ENCODE measurements at places on chromosomes 7 and 10.
A peak's percentile ranks its signal among the peaks of the same experiment; 100 is the strongest.

GRCh38 chr10:7651853-7652470, 14.8 kb downstream of the ITIH5 start:
- DNase-seq = no peak

GRCh38 chr10:50360077-50360850, 108.9 kb upstream of the ASAH2 start:
- DNase-seq = no peak

DNA sequence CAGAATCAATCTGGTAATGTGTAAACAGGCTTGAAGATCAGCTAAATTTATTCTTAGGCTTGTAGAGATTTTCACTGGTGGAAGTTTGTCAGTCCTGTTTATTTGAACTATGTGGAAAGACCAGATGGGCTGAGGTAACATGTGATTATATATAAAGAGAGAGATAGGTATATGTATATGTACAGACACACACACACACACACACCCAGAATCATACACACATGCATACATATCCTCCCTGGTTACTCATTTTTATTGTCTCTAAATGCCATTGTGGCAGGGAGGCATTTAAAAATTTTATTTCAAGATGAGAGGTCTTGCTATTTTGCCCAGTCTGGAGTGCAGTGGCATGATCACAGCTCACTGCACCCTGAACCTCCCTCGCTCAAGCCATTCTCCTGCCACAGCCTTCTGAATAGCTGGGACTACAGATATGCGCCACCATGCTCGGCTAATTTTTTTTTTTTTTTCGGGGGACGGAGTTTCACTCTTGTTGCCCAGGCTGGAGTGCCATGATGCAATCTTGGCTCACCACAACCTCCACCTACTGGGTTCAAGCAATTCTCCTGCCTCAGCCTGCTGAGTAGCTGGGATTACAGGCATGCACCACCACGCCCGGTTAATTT, 78.1 kb upstream of the CYTH3 start:
- DNase-seq = no peak

- DNase-seq = no peak
Measured at GRCh38 chr7:44396931-44397545, 71.6 kb upstream of the CAMK2B start.

- no peak for DNase-seq
Measured at GRCh38 chr10:47353351-47353750, 5.2 kb downstream of the RBP3 start.

GRCh38 chr10:50456719-50457118, 167.0 kb downstream of the SGMS1 start:
- no peak for DNase-seq

DNA sequence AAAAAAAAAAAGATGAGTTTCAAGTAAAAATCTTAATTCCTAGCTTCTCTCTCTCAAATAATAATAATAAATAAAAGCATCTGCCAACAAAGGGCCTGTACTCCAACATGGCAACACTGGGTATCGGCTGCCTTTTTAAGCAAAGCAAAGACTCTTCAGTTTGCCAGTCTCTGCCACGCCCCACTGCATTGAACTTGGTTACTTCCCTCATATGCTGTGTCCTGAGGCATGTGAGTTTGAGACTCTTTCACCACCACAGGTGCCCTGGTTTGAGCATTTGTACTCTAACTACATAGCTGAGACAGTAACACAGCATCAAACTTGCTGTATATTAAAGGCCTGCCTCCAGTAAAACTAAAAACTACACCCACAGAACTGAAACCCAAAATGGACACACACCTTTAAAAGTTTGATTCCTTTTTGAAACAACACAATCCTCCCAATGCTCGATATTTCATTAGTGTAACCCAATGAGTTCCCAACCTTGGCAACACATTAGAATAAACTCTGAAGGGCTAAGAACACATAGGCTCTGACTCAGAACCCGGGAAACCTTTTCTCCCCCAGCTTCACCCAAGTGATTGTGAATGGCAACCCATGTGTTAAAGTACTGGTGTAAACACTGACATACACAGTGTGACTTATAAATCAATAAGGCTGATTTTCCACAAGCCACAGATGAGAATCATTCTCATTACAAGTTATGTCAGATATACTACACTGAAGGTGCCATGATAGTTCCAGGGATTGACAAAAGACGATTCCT, 12.0 kb downstream of the JAZF1 start:
- no peak for DNase-seq

DNA sequence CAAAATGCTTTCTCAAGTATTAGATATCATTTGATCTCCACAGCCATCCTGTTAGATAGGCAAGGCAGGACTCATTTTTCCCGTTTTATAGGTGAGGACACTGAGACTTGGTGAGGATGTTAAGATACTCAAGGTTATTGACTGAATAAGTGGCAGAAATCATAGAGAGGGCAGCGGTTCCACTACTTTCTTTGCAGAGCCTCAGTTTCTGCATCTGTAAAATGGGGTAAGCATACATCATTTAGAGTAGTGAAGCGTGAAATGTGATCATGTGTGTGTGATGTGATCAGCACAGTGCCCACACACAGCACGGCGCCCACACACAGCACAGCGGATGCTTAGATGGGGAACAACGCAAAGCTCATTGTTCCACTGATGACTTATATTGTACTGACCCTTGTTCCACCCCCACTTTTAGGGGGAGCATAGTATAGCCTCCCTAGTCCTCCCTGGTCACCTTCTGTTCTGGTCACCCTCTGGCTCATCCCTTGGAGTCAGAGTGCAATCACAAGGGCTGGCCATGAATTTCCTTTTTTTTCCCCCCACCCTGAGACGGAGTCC, 10.5 kb downstream of the UBTD1 start:
- DNase-seq = no peak

DNA sequence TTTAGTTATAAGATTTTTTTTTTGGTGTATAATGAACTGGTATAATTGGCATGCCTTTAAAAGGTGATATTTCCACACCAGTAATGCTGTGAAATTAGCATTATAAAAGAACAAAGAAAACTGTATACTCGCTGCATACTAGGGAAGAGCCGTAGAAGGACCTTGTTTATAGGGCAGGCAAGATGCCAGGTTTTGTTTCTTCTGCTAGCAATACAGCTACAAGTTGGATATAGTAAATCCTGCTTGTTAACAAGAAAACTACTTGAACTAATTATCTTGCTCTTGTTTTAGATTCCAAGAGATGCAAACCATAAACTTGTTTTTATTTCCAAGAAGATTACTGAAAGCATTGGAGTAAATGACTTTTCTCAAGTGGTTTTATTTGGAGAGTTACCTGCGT, 1.9 kb downstream of the DNAH11 start:
- DNase-seq = no peak

DNA sequence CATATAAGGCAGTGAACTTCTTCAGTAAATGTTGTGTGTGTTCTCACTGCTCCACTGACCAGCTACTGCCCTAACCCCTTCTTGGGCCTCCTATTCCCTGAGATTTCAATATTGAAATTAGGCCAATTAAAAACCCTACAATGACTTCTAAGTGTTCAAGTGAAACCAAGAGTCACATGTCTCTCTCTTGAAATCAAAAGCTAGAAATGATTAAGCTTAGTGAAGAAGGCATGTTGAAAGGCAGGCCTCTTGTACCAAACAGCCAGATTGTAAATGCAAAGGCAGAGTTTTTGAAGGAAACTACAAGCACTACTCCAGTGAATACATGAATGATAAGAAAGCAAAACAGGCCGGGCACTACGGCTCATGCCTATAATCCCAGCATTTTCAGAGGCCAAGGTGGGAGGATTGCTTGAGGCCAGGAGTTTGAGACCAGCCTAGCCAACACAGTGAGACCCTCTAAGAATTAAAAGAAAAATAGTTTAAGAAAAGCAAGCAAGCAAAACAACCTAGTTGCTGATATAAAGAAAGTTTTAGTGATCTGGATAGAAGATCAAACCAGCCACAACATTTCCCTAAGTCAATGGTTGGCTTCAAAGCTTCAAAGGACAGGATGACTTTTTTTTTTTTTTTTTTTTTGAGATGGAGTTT, 22.3 kb downstream of the BRAF start:
- DNase-seq = no peak

GRCh38 chr10:70930263-70931000, 42.1 kb upstream of the PCBD1 start:
- DNase-seq = peak; percentile 21

GRCh38 chr7:46173476-46174195, 252.6 kb upstream of the IGFBP3 start:
- no peak for DNase-seq

- no peak for DNase-seq
Measured at GRCh38 chr7:156612930-156613329, 27.6 kb upstream of the RNF32 start.

DNA sequence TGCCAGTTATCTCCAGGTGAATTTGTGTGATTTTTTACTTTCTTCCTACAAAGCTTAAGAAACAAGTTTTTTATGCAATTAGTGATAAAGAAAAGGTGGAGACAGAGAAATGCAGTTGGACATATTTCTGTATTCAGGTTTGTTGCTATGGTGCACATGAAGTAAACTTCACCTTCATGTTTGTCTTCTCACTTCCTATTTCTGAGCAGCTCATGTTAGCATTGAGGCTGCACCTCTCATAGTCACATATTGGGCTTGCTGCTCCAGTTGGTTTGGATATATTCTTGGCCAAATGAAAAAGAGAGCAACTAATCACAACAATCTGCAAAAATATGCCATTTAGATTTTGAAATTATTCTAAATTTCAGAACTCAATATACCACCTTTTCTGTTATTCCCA, 475.6 kb upstream of the ZWINT start:
- DNase-seq = no peak

DNA sequence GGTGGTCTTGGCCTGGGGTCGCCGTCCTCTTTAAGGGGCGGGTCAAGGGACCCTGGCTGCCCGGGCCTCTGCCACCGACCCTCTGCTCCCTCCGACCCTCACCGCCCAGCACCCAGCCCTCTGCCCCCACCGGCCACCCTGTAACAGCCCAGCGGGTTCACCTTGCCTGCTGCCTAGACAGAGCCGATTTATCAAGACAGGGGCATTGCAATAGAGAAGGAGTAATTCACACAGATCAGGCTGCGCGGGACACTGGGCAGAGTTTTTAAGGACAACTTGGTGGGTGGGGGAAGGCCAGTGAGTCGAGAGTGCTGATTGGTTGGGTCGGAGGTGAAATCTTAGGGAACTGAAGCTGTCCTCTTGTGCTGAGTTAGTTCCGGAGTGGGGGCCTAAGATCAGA, 779 bp upstream of the ADCK2 start:
- DNase-seq = no peak

DNA sequence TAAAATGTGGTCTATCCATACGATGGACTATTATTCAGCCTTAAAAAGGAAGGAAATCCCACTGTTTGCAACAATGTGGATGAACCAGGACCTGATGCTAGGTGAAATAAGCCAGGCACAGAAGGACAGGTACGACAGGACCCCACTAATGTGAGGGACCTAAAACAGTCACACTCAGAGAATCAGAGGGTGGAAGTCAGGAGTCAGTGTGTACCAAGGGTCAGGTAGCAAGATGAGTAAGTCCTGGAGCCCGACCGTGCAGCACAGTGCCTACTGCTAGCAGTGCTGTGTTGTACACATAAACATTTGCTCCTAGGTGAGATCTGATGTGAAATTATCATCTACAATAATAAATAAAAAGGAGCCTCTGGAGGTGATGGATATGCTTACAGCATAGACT, 322.3 kb downstream of the GLRX3 start:
- no peak for DNase-seq

DNA sequence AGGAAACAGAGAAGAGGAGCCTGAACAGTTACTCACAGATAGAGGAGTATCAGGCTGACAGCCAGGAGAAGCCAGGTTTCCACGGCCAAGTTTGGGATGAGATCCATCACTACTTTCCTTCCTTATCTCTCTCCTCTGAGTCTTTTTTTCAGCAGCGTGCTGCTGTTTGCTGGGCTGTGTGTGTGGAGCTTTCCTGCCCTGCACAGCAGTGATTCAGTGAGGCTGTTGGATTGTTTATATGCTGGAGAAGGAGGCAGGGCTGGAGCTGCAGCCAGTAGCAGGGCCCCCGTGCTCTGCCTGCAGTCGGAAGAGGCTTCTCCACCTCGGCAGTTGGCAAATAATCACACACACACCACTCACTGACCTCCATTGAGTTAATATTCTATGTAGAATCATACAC, at the start of gene CYP3A7:
Gene CYP3A7, minus strand, starts transcription at position 210 of the 400 bp plus-strand sequence. Its CDS starts 103 bp downstream, at position 107.
- DNase-seq = no peak

DNA sequence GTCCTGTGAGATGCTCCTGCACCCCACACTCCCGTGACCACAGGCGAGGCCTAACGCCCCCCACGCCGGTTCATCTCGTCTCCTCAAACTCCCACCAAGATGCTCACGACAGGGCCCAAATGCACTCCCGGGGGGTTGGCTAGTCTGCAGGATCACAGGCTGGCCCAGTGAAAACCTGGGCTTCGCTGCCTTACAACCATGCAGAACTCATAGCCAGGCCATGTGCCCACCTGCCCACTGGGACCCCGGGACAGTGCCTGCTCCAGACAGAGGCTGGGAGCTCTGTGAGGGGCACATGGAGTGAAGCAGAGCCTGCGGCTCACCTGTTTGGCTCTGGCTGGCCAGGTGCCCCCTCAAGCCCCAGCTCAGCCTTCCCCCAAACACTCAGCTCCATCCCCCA, 9.4 kb upstream of the GPER1 start:
- no peak for DNase-seq

- no peak for DNase-seq
Measured at GRCh38 chr10:34764472-34764946, 50.6 kb downstream of the PARD3 start.

DNA sequence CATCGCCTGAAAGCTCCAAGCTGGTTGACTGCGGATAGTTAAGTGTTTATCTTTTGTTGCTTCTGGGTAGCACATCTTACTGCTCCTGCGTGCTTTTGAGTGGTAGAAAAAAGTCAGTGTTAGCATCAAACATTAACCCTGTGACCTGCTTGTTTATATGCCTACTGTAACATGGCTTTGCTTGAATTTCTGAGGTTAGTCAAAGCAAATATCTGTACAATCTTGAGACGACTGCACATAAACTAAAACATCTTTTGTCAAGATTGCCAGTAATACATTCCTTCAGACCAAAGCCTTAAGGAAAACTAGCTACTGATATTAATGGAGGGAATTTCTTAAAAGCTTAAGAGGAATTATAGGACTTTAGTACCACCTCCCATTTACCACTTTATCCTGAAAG, 163.7 kb downstream of the BAMBI start:
- no peak for DNase-seq

- DNase-seq = peak; percentile 72
Measured at GRCh38 chr7:150388709-150389531, 9.8 kb downstream of the ZNF775 start.

- DNase-seq = no peak
Measured at GRCh38 chr7:133023370-133024071, 58.4 kb downstream of the CHCHD3 start.

DNA sequence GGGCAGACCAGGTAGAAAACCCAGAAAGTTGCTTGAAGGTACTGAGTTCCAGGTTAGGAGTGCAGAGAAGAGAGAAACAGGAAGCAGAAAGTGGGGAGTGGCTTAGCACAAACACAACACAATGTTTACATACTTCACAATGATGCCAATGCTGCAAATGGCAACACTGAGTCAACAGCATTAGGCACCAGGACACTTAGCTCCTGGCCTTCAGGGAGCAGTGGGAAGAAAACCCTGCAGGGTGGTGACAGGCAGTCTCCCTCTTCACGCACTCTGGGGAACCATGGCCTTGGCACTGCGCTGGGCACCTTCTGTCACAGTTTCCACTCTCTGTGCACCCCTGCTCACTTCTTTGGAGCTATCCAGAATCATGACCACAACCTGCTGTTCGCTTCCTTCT, 7.3 kb downstream of the ICA1 start:
- no peak for DNase-seq

- no peak for DNase-seq
Measured at GRCh38 chr10:73522263-73522662, 26.4 kb upstream of the PPP3CB start.

GRCh38 chr10:124151466-124152095, 58.2 kb upstream of the CHST15 start:
- no peak for DNase-seq

GRCh38 chr10:22710139-22710745, 4.1 kb downstream of the PIP4K2A start:
- DNase-seq = no peak
